Activated CD4-positive, alpha-beta T cell treated with anti-CD3 and anti-CD28 coated beads, Interleukin-2, amount 50 U/mL, for 1 hour (primary cell): ENCODE measurements at places on chromosomes 1 and 21.

DNA sequence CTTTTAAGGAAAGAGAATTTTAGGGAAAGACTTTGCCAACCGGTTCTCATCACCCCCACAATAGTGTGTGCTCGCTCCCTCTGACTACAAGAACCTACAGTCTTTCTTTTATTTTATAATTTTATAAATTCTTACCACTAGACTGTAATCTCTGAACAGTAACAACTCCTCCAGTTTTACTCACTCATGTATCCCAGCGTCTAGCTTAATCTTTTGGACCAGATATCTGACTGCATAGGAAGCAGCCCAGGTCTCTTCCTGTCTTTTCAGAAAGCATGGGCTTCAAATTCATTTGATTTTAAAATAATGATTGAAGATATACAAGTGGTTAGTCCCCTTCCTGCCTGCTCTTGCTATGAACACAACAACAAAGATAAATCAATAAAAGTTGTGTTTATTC is 19.0 kb upstream of the DUSP10 start:
- DNase-seq, result no peak

DNA sequence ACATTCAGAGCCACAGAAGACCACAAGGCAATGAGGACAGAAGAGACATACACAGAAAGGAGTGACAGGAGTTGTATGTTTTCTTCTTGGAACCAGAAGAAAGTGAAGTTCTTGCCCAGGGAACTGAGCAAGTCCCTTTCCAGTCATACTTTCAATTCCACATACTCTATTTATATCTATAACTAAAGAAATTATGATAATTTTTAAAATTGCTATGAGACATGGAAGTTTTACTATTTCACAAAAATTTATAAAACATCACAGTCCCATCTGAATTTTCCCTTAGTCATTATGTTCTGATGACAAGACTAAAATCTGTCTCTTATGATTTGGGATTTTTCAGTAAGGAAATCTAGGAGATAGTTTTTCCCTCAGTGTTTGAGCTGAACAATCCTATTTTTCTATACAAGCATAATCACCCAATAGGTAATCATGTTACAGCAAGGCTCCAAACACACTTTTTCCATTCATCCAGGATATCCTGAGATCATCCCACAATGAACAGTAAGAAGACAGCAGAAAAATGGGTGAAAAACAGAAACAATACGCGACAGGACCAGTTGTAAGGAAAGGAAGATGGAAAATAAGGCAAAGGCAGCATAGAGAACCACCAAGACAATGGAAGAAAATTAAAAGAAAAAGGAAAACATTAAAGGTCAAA is 154.6 kb downstream of the VAV3 start:
- no peak for DNase-seq

- DNase-seq, result no peak
These were observed 88.4 kb downstream of the SDCCAG8 start for GRCh38 chr1:243343970-243344937.

DNA sequence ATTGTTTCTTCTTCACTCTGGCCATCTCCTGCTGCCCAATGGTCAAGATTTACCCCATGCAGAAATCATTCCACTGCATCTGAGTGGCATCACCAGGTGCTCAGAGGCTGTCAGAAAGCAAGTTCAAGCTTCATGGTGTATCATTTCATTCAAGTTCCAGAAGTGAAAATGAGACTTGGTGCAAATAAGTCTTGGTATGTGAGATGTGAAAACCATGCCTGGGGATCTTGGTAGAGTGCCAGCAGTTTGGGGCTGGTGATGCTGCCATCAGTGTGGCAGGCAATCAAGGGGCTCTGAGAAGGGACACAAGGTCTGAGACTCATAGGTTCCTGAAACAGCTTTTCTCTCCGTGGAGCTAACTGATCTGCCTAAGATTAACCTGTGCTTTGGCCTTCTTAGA is 52.0 kb downstream of the CD2 start:
- peak; percentile 56 for DNase-seq

GRCh38 chr1:202081992-202082391 is 40.7 kb upstream of the GPR37L1 start:
- DNase-seq, result no peak

DNA sequence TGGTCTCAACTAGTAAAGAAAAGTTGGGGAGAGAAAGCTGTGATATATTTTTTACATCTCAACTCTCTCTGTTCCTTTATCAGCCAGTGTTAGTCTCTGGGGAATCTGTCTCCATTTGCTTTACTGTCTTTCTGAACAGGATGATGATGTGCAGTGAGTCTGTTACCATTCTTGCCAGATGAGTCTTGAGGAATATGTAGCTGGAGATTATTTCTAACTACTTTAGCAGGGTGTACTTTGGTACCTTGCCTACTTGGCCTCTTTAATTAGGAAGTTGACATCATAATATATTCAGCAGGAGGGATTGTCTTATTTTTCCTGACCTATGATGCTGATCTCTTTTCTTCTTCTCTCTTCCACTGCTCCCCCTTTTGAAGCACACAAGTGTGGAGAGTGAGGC is 15.7 kb upstream of the HAX1 start:
- DNase-seq, result no peak

GRCh38 chr1:171834821-171835220 is 6.5 kb upstream of the DNM3 start:
- DNase-seq, result no peak

- no peak for DNase-seq
These were observed 149.7 kb upstream of the RRP15 start for GRCh38 chr1:218135371-218135770.
